ENCODE measurements at places on chromosomes 4 and X.
A peak's percentile ranks its signal among the peaks of the same experiment; 100 is the strongest.

DNA sequence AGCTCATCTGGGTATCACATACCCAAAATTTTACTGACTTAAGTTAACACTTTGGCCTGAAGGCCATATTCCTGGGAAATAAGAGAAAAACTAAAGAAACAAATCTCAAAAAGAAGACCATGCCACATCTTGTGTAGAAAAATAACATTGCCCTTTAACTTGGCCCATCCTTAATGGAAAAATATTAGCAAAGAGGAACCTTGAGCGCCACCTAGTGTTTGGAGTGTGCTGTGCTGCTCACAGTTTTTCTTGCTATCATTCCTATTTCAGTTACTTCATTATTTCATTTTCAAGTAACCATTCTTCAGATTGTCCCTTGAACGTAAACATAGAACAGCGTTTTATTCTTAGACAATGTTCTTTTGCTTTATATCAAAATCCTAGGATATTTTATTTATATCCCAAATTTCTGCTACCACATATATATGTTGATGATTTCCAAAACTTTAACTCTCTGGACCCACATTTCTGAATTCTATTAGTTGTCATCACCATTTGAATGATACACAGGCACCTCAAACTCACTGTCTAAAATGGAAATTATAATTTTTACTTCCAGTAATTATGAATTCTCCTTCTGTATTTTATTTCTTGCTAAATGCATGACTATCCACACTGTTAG, 999.0 kb upstream of the ADGRL3 start:
- peak; percentile 9 for DNase-seq

GRCh38 chrX:39894683-39895082, 203.1 kb downstream of the BCOR start:
- no peak for DNase-seq

GRCh38 chr4:4440333-4441061, 53.6 kb downstream of the NSG1 start:
- DNase-seq = no peak

DNA sequence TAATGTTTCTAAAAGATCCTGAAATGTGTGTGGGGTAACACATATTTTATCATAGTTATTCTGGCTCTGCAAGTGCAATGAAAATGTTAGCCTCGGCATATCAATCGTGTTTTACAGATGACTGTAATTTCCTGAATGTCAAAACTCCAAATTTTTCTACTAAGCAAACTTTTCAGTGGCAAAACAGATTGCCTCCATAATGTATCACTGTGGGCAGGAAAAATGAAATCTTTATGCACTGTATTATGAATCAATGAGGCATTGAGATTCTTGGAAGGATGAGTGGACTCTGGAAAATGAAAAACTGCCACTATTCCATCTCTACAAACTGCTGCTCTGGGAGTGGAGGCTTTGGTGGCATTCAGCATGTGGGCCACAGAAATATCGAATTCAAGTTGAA, 160.1 kb upstream of the MBNL3 start:
- DNase-seq = no peak

GRCh38 chr4:109548655-109549054, 11.4 kb upstream of the MCUB start:
- peak; percentile 53 for DNase-seq

All from CD4-positive, alpha-beta T cell treated with Interleukin-6 for 4 hours (primary cell).